ENCODE measurements at places on chromosomes 7 and 10.
A peak's percentile ranks its signal among the peaks of the same experiment; 100 is the strongest.

- DNase-seq: no peak
These were observed 50.4 kb downstream of the ADRA2A start for GRCh38 chr10:111127081-111127848.

GRCh38 chr10:42242135-42242805, 396.1 kb downstream of the ZNF33B start:
- peak; percentile 6 for DNase-seq

- no peak for DNase-seq
These were observed 212.3 kb downstream of the DKK1 start for GRCh38 chr10:52526251-52526823.

- DNase-seq: no peak
These were observed 58.6 kb downstream of the ZMIZ1 start for GRCh38 chr10:79127151-79127961.

DNA sequence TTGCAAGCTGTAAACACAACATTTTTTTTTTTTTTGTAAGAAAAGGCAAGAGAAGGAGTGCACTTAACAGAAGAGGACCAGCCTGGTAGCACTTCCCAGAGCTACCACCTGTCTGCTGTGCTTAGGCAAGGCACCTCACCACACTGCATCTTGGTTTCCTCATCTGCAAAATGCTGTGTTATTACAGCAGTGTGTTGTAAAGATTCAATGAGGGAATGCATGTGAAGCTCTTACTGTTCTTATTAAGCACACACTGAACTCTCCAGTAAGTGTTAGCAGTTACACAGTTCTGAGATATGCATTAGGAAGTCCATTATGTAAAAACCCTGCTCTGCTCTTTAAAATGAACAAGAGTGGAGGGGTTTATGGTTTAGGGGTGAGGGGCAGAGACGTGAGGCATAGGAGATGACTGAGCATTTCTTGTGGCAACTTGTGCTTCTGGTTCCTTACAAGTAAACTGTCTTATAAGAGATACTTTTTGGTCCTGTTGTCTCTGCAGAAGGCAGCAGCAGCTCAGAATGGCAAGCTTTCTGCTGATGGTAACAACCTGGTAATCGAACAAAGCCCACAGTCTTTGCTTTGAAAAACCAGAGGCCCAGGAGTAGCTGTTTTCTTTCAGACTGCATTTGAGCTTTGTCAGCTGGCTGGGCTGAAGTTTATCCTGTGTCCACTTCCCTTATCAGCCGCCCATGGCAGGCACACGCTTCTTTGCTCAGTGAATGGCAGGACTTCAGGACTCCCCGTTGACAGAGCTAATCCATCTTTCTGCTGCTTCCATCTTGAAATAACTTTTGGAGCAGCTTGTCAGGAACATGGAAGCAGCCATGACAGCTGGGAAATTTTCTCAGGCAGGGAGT, 98.8 kb upstream of the BMPER start:
- no peak for DNase-seq

GRCh38 chr10:113423981-113424721, 128.7 kb upstream of the HABP2 start:
- DNase-seq: no peak

DNA sequence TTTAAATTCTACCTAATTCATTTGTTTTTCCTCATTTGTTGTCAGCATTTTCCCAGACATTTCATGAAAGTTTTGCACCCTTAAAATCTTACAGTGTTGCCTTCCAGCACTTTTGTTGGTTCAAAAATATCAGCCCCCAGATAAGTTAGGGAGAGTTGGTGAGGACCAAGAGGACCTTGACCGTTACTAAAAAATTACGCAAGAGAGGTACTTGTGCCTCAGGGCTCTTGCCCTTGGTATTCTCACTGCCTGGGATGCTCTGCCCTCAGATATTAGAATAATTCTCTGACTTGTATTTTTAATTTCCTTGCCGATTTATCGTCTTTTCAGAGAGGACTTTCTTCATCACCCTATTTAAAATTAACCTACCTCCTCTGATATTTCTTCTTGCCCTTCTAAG, 3.5 kb upstream of the AKR1B15 start:
- DNase-seq: no peak

DNA sequence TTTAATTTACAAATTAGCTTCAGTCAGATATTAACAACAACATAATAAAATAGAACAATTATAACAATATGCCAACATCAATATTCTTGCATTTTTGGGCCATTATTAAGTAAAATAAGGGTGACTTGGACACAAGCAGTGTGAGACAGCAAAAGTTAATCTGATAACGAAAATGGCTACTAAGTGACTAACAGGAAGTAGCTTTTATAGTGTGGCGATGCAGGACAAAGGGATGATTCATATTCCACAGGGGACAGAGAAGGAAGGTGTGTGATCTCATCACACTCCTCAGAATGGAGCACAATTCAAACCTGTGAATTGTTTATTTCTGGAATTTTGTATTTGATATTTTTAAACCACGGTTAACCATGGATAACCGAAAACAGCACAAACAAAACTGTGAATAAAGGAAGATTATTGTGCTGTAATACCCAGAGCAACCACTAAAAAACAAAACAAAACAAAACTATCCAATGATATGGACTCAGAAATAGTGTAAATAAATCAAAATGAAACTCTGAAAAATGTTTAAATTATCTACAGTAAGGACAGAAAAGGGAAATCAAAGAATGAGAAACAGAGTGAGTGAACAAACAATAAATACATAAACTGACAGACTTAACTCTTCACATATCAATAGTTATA, 66.9 kb upstream of the TFEC start:
- DNase-seq: no peak

DNA sequence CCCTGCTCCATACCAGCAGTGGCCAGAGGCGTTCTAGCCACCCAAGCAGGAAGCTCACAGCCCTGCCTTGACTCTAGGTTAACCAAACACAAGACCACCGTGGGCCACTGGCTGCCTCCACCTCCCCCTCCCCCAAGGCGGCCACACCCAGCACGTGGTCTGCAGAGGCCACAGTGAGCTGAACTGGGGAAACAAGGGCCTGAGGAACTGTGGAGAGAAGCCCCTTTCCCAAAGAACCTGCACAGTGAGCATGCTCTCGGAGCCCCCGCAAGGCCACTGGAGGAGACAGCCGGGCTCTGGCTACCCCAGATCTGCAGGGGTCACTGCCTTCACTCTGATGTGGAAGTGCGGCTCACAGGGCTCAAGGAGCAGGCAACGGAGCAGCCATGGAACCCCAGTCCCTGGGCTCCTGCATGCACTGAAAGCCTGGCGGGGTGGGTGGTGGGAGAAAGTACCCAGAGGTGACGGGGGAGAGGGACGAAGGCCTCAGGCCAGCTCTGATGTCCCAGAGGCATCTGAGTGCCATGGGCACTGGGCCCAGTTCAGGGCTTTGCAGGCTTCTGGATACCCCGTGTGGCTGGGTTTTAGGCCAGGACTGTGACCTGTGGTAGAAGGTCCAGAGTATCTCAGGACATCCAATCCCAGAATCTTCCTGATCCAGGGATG, 189.2 kb downstream of the EBF3 start:
- no peak for DNase-seq

- DNase-seq: no peak
These were observed 204.2 kb upstream of the HABP2 start for GRCh38 chr10:113348694-113349093.

GRCh38 chr7:134153493-134154136, 26.5 kb downstream of the LRGUK start:
- no peak for DNase-seq

GRCh38 chr10:90738885-90739284, 119.0 kb downstream of the HTR7 start:
- DNase-seq: no peak

GRCh38 chr10:98569853-98570252, 123.1 kb upstream of the HPS1 start:
- no peak for DNase-seq

DNA sequence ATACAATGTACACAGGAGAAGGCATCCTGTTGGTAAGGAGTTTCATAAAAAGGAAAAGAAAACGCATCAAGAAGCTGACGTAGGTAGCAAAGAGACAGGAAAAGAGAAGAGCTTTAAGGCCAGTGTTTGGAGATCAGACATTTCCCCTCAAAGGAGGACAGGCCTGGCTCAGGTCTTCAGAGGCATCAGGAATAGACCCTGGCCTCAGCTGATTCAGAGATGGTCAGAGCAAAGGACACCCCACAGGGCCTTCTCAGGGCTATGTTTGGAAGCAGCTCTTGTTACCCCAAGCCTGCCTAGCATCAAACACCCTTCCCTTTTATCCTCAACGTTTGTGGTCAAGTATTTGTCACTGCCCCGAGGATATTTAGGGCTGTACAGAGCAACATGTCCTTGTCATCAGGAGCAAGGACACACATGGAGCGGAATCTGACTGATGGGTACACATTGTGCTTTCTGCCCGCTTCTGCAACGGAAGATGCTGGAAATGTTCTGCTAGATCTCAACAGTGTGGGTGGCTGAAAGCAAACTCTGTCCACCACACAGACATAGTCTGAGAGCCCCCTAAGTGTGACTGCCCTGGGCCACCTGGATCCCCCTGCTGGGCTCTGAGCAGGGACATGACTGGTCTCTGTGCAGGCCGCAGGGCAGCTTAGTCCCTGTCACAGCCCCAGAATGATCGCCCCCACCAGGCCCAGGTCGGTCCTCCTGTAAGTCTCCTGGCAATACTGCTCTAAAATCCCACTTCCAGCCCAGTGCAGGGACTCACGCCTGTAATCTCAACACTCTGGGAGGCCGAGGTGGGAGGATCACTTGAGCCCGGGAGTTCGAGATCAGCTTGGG, 1.0 kb upstream of the ZDHHC4 start:
- DNase-seq: peak; percentile 19

- DNase-seq: no peak
These were observed 1.1 kb upstream of the SFXN4 start for GRCh38 chr10:119166564-119166963.

DNA sequence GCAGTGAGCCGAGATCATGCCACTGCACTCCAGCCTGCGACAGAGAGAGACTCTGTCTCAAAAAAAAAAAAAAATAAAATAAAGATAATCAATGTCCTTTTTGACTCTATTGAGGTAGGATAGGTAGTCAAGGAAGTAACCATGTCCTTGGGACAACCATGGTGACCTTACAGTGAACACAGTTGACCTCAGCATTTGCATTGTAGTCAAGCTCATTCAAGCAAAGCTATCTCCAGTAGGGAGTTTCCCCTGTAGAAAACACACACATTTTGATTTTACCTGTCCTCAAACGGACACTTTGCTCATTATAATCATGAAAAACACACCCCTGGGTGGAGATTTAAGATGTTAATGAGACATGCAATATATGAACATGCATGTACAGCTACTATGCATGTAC, 171.7 kb downstream of the KIF20B start:
- no peak for DNase-seq

DNA sequence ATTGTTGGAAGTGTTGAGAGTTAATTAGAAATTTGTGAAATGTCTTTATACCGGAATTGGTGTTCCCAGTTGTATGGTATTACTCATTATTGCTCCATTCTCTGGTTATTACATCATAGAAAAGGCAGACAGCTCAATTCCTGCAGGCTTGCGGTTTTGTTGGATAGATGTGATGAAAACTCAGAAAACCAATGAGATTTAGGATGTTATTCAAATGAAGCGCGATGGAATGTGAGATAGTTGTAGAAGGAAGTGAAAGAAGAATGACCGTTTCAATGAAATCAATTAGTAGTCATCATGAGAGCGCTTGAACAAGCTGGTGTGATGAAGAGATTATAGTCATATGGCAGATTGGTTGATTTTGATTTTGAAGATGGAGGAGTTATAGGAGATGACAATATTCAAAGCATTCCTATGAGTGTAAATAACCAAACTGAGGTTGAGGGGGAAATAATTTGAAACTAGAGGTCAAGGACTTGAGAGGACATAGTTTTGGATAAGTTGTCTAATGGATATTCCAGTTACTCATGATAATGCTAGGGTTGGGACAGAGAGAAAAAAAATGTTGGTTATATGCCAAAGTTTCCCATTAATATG, 991.5 kb downstream of the NRG3 start:
- no peak for DNase-seq

DNA sequence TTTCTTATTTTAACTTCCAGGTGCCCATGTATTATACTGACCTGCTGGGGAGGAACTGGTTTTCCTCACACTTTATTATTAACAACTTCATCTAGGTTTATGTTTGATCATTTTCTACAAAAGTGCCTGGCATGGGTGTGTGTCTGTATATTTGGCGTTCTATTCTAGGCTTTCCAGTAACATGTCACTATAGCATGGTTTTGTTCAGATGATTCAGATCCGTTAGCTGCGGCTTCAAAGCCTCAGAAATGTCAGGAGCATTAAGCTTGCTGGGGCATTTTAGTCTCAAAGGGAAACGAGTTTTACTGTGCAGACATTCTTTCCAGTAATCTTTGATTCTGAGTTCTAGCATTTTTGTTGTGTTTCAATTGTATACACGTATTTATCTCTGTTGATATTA, 2.3 kb downstream of the INPP5A start:
- peak; percentile 55 for DNase-seq

DNA sequence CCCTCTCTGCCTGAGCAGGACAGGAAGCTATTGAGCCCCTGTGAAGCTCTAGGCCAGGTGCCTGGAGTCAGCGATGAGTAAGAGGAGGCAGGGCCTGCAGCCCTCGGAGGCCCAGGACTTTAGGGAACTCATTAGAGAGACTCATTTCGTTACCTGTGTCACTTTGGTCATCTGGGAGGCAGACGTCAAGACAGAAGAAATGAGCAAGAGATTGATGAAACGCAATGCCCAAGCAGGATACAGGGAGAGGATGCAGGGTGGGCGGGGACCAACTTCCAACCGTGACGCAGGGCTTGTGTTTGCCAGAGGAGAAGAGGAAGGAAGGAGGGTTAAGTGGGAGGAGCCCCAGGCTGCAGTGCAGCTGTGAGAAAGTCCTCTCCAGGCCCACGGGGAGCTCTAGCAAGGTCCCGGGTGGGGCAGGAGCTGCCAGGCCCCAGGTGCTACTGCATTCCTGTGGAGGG, 26.4 kb upstream of the GNA12 start:
- DNase-seq: peak; percentile 79
